GM19239 (cell line): ENCODE measurements at places on chromosomes 7 and 10.

- no peak for DNase-seq
These were observed 123.8 kb downstream of the KCNMA1 start for GRCh38 chr10:77513781-77514331.

GRCh38 chr7:126213876-126214275 is 1038.9 kb downstream of the GRM8 start:
- DNase-seq = no peak

- DNase-seq = no peak
These were observed 323.8 kb downstream of the GLRX3 start for GRCh38 chr10:130459851-130460490.

- no peak for DNase-seq
These were observed 771.2 kb downstream of the NXPH1 start for GRCh38 chr7:9204571-9204970.

DNA sequence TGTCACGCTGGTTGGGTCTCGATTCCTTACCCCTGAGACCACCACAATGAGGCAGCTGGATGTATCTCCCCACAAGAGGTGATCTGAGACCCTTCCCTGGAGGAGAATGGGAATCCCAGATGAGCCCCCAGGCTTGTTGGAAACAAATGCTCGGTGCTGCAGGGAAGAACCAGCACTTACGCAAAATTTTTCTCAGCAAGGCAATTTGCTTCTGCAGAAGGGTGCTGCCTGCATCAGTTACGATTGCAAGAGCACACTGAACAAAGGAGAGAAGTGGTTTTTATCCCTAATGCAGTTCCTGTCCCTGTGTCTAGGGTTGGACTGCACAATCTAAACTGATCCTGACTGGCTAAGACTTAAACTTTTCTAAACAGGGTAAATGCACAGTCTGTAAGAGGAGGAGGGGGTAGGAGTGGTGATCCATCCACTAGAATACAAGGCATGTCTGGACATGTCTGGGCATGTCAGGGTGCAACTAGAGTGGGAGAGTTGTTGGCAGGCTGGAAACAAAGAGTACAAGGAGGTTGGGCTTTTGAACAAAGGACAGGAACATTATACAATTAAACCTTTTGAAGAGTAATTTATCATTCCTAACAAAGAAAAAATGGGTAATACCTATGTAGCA is 114.9 kb upstream of the FAM3C start:
- DNase-seq = no peak

GRCh38 chr7:128210590-128211570 is 30.2 kb upstream of the LEP start:
- DNase-seq = no peak
